ENCODE measurements at places on chromosomes 1 and 21.

- no peak for DNase-seq
Observed at GRCh38 chr1:43239484-43239883, 30.3 kb upstream of the TMEM125 start.

DNA sequence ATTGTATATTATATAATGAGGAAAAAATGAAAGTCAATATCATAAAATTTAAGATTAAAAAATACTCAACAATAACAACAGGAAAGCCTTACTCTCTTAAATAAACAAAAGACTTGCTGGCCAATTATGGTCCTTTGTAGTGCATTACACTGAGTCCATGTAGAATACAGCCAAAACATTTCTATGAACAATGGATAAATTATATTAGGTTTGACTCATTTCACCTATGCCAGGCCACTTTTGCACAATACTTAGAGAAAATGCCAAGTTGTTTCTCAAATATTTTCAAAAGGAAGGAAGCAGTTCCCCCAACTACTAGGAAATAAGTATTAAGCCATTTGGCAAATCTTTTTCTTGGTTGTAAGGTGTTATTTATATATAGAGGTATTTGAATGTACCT is 19.8 kb upstream of the UCK2 start:
- DNase-seq, result no peak

DNA sequence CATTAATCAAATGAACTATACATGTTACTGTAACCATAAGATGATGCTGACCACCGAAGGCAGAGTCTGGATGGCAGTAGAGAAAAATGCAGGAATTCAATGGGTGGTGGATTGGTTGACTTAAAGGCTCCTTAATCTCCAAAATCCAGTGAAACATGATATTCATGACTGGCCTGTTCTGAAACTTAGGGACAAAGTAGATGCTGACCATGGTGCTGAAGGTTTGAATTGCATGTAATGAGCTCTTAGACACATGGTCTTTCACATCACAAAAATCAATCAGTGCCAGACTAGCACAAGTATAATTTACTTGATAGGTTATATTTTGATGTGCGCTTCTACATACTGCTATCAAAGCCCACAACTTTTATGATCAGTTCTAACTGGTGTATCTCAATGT is 30.9 kb upstream of the NTMT2 start:
- no peak for DNase-seq

GRCh38 chr1:39592069-39592468 is 15.5 kb upstream of the PABPC4 start:
- no peak for DNase-seq

DNA sequence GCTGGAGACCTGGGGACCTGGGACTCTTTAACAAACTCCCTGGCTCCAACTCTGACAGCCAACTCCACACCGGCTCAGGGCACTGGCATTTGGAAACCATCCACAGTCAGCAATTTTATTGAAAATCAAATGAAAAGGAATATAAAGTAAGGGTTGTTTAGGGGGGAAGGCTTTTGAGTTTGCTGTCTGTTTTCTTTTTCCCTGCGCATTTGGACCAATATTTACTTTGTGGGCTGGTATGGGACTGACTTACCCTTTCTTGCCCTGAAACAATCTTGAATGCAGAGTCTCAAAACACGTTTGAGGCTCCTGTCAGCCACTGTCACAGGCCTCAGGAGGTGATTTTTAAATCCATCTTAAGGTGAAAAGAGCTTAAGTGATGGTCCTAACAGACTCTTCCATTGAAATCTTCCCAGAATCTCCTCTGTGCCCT is 15.4 kb upstream of the EFHD2 start:
- DNase-seq, result no peak

- no peak for DNase-seq
Observed at GRCh38 chr21:43927591-43928221, 62.7 kb downstream of the AGPAT3 start.

DNA sequence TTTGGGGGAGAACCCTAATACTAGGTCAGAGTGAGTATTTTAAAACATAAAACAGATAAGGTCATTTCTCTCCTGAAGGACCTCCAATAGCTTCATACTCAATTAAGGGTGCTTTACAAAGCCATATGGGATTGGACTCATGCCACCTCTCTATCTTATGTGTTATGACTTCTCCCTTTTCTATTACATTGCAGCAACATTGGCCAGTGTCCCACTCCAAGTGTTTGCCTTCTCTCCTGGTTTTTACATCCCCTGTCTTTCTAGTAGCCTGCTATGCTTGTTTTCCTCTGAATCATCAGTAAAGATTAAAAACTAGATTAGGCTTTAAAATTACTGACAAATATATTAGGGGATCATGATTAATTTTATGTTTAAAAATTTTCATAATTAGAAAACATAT is 66.6 kb downstream of the SCMH1 start:
- no peak for DNase-seq

DNA sequence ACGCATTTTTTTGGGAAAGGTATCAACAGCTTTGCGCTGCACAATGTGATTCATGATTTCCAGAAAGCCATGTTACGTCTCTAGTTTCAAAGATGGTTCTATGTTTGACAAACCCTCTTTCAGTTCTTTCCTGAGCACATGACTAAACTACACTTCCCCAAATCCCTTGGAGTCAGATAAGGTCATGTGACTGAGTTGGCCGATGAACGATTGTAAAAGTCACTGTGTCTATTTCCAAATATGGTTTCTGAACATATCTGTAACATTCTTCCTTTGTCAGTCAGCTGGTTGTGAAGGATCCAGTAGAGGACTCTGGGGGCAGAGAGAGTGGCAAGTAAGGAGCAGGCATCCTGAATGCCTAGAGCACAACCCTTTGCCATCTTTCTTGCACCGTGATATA is 35.4 kb downstream of the TMPRSS15 start:
- no peak for DNase-seq

GRCh38 chr1:198936371-198937083 is 297.7 kb downstream of the PTPRC start:
- no peak for DNase-seq

DNA sequence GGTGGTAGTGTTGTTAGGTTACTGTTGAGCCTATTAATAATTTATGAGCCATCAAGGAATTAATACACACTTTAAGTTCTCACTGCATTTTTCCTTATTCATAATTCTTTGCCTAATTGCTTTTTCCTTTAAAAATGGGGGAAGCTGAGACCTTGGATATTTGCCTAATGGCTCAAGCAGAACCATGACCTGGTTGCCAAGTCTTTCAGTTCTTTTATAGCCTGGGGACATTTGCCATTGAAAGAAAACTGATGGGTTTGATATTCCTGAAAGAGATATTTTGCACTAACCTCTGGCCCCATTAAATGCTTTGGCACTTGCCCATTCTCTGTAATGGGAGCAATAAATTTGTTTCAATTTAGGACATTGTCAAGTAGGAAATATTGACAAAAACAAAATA is 18.5 kb upstream of the LRRC53 start:
- no peak for DNase-seq

DNA sequence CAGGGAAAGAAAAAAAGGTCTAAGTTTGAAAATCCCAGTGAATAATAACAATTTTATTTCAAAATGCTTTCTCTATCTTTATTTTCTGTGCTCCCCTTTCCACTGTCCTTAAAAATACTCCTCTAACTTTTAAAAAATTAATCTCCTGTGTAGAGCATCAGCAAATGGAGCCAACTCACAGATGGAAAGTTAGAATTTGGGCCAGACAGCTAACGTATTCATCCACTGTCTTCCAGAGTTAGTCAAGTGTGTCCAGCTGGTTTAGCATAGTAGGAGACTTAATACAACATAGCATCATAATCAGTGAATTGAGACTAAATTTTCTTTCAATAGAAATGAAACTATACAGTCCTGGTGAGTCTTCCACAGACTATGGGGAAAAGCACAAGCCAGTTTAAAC is 419.0 kb upstream of the LRRC7 start:
- DNase-seq, result no peak

- DNase-seq, result no peak
Observed at GRCh38 chr1:26539722-26540121, 10.2 kb downstream of the RPS6KA1 start.

DNA sequence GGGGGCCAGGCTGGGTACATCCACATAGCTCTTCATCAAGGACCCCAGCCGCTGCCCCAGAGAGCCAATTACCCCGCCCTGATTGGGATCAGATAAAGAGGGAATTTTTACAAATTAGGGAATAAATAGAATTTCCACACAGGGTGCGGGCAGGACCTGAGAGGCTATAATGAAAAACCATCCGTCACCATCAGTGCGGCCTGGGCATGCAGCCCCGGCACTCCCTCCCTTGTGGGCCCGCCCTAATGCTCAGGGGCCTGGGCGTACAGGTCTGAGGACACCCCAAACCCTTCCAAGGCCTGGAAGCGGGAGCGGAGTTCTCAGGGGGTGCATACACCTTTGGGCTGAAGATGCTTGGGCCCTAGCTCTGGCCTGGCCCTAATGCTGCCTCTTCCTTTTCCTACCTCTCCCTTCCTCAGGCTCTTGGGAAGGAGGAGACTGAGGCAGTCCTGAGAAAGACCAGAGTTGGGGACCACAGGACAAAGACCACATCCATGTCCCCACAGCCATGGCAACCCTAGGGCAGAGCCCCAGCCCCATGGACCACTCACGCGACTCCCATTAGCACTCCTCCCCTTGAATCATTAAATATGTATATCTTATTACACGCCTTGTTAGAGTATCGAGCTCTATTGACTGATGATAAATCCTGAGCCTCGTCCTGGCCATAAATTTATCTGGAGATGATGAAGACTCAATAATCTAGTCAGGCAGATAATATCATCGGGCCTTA is 16.3 kb downstream of the DMAP1 start:
- DNase-seq, result no peak
